ENCODE measurements at places on chromosomes 16 and 17.

GRCh38 chr16:10580883-10581247, 467 bp upstream of the EMP2 start:
- DNase-seq = no peak

DNA sequence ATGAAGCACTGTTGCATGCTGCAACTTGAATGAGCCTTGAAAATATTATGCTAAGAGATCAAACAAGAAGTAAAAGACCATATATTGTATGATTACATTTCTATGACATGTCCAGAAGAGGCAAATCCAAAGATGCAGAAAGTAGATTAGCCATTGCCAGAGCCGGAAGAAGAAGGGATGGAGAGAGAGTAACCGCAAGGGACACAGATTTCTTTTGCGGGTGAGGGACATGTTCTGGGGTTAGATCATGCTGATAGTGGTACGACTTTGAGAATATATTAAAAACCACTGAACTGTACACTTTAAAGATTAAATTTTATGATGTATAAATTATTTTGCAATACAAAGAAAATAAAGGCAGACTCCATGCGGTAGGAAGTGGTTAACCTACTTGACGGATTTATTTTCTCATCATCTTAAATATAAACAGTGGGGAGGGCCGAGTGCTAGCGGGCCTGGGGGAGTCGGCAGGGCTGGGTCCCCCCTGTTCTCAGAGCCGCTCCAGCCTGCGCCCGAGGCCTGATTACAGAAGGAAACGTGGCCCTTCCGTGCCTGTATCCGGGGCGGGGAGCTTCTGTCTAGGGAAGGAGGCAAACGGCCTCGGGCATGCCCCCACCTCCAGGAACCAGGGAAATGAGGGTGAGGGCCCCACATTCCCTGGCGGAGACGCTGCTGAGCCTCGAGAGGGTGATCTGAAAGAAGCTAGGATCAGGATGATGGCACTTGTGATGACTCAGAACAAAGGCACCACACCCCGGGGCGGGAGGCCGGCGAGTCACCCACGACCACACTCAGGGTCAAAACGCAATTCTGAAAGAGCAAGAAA, 48.0 kb downstream of the SHCBP1 start:
- no peak for DNase-seq

DNA sequence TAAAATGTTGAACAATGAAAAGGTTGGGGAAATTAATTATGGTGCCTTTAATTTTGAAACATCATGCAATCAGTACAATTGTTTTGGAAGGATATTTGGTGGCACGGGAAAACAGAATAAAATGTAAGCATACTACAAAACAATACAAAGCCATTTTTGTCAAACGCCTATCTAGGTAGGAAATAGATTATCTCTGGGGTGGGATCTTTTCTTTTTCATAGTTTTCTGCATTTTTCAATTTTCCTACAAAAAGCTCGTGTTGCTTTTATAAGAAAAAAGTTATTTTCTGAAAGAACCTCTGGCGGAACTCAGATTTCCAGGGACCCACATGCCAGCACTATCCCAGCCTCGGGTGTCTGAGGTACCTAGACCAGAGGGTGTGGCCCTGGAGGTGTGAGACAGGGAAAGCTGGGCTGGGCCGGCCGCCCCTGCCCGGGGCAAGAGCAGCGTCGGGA, 961 bp upstream of the MAP3K3 start:
- DNase-seq = no peak

DNA sequence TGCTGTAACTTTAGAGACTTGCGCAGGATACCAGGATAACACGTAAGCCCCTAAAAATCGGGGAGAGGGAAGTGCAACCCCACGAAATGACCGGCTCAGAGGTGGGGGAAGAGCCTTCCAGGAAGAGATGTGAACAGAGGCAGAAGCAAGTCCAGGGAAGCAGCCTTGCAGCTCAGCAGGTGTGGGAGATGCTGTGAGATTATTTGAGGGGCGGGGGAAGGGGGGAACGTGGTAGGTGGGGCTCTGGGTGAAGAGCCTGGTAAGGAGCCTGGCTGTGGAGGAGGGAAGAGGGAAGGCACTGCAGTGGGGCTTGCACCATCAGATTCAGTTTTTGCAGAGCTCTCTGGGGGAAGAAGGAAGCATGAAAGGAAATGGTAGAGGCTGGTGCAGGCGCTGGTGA, 95.4 kb upstream of the CACNG5 start:
- DNase-seq = no peak

GRCh38 chr17:63222655-63223054, 223.5 kb downstream of the CYB561 start:
- DNase-seq = peak; percentile 1

GRCh38 chr16:68629351-68629910, 15.7 kb upstream of the CDH3 start:
- DNase-seq = no peak

- no peak for DNase-seq
Measured at GRCh38 chr17:43090022-43090421, 35.1 kb downstream of the BRCA1 start.

DNA sequence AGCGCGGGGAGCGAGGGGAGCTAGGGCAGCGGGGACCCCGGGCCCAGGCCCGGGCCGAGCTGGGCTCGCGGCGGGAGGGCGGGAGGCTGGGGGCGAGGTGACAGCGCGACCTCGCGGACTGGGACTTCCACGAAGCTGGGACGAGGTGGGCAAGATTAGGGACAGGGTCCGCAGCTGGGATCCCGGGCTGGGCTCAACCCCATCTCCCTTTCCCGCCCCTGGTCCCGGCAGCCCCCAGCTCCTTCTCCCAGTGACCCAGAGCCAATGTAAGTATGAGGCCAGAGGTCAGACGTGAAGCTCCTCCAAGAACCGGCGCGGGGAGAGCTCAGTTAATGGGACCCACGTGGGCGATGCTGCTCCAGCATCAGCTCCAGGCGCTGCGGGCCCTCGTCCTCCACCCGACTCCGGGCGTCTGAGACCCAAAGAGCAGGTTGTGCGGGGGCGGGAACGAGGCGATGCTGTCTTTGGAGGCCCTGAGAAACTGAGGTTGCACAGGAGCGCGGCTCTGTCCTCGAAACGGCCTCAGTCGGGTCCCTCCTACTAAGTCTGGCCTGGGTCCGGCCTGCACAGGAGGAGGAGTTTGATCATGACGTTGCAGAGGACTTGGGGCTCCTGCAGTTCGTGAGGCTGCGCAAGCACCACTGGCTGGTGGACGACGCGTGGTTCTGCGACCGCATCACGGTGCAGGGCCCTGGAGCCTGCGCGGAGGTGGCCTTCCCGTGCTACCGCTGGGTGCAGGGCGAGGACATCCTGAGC, 585 bp downstream of the ALOX12 start:
- DNase-seq = no peak

- DNase-seq = no peak
Measured at GRCh38 chr16:55563797-55564196, 2.7 kb upstream of the CAPNS2 start.

DNA sequence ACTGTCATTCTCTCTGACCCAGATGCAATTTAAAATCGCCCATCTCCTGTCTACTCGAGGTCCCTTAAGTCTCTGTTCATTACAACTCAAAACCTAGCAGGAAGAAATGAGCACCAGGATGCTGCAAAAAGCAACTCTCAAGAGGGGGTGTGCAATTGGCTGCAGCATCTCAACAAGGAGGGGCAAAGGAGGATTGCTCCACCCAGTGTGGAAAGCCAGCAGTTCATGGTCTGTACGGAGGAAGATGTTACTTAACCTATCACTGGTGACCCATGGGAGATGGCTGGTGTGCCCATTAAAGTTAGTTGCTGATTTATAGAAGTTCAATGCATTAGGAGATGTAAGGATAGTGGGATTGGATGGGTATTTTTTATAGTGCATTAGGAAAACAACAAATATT, 147.4 kb downstream of the CDK5R1 start:
- DNase-seq = no peak

- DNase-seq = no peak
Measured at GRCh38 chr16:46748775-46749705, 896 bp upstream of the MYLK3 start.

DNA sequence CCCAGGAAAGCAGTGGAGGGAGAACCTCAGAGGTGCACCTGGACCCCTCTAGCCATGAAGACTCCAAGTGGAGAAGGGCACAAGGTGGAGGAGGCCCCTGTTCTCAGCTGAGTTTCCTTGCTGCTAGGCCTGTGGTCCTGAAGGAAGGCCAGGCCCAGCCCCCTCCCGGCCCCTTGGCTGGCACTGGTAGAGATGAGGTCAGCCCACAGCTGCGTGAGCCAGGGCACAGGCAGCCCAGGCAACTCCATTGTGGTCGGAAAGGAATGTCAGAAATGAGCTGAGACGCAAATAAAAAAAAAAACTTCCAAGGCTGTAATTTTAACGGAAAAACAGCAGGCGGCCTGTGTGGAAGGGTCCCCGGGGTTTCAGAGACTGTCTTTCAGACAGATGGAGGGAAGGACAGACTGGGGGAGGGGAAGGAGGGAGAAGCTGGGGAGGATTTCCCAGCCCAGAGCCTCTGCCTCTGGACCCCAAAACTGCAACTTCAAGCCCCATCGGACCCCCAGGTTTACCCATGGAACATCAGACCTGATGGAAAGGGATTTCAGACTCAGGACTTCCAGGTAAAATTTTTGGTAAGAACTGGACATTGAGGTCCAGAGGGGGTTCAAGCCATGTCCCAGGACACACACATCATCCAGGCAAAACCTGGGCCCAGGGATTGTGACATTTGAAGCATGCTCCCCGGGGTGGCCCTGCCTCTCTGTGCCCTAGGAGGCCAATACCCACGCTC, 25.6 kb upstream of the MRPS23 start:
- no peak for DNase-seq

GRCh38 chr17:42985225-42985624, 4.9 kb downstream of the RUNDC1 start:
- no peak for DNase-seq

DNA sequence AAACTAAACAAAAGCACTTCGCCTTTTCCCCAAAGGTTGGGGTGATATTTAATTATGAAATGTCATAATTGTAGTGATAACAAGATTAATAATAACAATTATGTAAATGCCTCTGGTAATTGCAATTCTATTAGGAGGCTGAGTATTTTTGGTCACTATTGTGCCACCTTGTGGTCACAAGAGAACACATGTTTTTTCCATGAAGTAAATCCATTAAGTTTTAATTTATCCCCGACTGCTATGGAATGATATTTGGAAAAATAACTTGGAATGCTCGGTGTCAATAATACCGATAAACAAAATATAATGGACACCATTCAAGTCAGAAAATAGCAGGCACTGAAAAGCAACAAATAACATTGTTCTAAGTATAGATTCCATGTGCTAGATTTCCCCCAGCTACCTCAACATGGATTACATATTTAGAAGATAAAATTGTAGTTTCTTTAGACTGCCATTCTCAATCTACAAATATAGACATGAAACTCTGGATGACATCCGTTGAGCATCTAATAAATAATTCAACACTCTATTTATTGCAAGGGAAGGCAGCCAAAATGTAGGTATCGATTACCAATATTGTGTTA, 25.0 kb upstream of the KCNJ2 start:
- DNase-seq = no peak

DNA sequence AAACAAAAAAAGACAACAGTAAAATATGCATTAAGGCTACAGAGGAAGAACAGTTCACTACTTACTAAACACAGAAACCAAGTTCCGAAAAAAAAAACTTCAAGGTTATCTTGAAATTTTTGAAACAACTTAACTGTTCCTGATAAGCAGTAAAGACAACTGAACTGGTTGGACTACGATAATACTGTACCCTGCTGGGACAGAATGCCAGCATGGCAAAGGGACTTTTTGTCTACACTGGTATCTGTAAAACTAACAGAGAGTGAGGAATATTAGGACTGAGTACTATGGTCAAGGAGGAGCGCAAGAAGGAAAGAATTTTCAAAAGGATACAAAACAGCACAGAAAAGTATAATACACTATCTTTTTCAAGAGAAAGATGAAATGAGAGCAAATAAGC, 19.8 kb downstream of the SETD6 start:
- DNase-seq = no peak

- DNase-seq = no peak
Measured at GRCh38 chr16:72925631-72925979, 122.3 kb downstream of the ZFHX3 start.

All from stimulated activated CD4-positive, alpha-beta T cell treated with anti-CD3 and anti-CD28 coated beads, Interleukin-2, amount 100 ng/mL, for 48 hours (primary cell).